ENCODE measurements at places on chromosomes 7 and 10.

GRCh38 chr7:11690395-11690794 lies 141.6 kb downstream of the THSD7A start:
- DNase-seq: no peak

- no peak for DNase-seq
These were observed 9.7 kb downstream of the CHST3 start for GRCh38 chr10:71973777-71974488.

DNA sequence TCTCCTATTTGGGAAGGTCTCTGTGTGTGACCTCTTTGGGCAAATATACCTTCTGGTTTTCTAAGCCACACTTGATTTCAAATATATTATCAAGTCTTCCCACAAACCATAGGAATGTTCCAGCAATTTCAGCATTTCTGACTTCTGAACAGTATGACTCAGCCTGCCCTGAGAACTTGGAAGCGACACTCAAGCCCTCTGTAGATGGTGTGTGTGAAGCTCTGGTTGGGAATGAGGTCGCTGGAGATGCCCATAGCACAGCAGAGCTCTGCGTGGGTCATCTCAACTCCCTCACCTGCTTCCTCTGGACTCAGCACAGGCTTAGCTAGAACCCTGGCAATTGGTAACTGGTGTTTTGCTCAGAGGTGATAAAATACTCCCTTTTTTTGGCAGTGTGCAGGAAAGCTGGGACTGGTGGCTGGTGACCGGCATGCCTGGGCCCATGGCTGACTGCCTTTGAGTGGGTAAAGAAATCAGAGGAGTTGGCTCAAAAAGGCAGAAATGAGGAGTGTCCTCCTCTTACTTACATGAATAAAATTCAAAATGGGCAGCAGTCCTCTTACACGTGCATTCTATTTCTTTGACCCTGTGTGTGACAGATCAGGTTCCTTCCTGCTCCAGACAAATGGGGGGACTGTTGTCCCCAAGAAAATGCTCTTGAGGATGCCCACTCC lies 87.5 kb upstream of the NRP1 start:
- no peak for DNase-seq

GRCh38 chr7:149166630-149167352 lies 19.5 kb downstream of the ZNF398 start:
- no peak for DNase-seq

DNA sequence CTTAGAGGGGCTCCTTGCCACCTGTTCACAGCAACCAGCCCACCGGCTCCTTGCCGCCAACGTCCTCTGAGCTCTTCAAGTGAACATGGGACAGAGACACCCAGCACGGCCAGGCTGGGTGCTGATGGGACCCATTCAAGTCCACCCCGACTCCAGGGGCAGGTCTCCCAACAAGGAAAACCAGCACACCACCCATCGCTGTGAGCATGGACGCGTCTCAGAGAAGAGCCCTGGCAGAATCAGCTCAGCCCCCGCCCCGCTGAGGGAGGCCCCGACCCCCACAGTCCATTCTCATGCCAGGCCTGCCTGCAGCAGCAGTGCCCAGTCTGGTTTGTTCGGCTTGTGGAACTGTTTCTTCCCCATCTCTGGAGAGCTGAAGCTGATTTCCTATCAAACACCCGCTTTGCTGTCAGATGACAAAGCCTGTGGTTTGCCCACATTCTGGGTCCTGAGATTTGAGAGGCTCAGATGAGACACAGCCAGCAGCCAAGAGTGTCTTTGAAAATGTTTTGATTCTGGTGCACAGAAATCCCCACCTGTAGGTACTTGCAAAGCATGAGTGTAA lies 216.6 kb downstream of the ZMYND11 start:
- no peak for DNase-seq

GRCh38 chr7:30612658-30613265 lies 18.1 kb downstream of the GARS1 start:
- no peak for DNase-seq

GRCh38 chr7:129807863-129808262 lies 144.9 kb downstream of the UBE2H start:
- DNase-seq: no peak

DNA sequence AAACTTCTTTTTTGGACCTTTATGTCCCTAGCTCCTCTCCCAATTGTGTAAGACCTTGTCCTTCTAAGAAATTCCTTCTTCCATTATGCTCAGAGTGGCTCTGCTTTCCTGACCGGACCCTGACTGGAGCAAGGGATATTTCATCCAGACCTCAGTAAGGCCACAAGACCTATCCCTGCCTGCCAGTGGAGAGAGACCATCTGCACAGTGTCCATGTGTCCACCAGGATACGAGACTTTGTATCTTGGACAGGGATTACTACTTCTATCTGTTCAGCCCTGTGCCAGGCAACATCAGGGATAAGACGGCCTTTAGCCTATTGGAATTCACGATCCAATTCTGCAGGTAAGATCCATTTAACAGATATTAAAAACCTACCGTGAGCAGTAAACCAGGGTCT lies 7.2 kb upstream of the ATOH7 start:
- no peak for DNase-seq

- DNase-seq: no peak
These were observed 191.5 kb downstream of the RAMP3 start for GRCh38 chr7:45349090-45349489.

GRCh38 chr7:130401578-130401977 lies 21.3 kb downstream of the CPA1 start:
- no peak for DNase-seq

DNA sequence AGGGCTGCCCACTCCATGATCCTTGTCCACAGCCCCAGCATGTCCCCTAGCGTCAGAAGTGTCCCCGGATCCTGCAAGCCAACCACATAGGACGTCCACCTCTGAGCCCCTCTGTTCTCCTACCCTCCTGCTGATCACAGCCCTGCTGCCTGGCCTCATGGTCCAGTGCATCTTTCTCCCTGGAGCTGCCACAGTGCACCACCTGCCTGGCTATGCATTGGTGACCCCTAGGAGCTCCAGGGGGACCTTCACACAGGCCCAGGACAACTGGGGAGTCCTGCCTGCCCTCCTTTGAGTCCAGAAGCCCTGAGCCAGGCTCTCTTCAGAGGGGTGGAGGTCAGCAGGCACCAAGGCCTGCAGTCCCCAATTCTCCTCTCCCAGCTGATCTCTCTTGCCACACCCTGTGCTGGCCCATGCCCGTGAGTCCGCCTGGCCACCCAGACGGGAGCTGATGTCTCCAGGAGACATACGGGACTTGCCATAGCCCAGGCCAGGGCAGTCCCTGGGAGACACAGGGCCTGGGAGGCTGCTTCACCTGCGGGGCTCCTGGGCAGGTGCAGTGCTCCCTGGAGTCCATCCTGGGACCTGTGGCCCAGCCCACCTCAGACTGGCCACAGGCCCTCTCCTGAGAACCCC lies 77.4 kb upstream of the RET start:
- DNase-seq: no peak

DNA sequence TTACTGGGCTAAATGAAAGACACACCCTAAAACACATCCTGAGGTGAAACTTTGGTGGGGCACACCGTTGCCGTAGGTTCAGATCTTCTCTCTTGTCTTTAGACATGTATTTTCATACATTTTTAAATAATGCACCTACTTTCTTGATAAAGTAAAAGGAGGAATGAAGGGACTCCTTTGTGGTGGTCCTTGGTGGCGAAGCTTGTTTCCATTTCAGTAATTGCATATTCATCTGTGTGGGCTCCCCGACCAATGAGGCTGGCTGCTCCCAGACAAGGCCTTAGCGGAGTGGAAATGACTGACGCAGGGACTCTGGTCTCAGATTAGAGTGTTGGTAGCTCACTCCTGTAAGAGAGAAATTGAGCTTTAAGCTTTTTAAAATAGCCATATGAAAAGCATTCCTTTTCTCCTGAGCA lies 815 bp downstream of the CCSER2 start:
- DNase-seq: no peak

GRCh38 chr10:4590807-4591206 lies 235.2 kb upstream of the AKR1E2 start:
- DNase-seq: no peak

DNA sequence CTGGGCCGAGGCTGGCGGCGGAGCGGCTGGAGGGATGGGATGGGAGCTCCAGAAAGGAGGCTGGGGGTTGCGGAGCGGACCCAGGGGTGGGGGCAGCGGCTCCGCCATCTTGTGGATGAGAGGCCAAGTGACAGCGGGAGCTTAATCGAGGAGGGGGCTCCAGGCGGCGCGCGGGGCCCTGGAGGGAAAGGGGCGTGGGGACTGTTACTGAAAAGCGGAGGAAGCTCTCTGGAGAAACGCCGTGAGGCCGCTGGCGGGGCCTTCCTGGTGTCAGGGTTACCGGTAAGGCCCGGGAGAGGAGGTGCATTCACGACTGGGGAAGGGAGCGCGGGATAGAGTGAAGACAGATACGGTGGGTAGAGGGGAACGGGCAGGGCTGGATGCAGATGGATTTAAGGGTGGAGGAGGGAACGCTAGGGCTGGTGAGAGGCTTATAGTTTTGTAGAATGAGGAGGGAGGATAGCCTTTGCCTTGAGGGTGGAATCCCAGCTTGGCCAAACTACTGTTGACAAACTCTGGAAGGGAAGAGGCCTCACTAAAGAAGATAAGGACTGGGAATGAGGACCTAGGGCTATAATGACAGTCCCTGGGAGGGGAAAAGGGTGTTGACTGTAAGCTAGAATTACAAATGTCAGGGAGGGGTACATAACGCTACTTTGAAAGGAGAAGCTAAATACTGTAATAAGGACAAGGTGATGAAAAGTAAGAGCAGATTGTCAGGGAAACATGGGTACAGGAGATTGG lies 535 bp downstream of the BTRC start:
- DNase-seq: no peak

DNA sequence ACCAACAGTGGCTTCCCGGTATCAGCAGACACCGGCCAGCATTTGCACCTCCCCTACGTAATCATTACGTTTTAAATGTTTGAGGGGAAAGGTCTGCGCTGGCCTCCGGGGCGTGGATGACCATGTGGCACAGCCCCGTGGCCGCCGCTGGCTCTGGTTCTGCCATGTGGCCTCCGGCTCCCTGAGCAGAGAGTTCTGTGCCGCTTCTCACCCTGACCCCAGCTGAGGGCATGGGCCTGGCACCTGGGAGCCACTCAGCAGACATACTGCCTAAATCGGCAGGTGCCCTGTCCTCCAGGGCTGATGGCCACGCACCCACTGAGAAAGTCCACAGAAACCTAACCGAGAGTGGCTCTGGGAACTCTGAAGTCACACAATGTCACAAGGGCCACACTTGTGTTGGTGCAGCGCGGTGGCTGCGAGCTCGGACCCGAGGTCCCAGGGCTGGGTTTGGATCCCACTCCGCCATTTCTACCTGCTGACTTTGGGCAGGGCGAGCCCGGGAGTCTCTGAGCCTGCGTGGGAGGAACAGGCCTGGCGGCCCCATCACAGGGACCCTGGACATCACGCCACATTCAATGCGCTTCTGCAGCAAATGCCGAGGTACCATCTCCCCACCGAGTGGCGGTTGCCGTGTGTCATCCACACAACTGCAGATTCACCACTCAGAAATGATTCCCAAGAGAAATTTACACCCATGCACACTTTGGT lies 25.3 kb downstream of the CFAP46 start:
- no peak for DNase-seq

DNA sequence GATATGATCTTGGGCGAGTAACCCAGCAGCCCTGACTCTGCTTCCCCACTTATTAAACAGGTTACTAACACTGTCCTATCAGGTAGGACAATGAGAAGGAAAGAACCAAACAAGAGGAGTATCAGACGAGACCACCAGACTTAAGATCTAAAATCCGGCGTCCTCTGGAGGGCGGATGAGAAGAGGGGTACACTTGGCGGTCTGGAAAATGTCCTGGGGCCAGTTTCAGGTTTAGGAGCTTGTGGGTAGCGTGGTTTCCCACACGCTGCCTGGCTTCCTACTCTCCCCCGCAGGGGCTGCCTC lies 635 bp downstream of the ZNF32 start:
- no peak for DNase-seq

DNA sequence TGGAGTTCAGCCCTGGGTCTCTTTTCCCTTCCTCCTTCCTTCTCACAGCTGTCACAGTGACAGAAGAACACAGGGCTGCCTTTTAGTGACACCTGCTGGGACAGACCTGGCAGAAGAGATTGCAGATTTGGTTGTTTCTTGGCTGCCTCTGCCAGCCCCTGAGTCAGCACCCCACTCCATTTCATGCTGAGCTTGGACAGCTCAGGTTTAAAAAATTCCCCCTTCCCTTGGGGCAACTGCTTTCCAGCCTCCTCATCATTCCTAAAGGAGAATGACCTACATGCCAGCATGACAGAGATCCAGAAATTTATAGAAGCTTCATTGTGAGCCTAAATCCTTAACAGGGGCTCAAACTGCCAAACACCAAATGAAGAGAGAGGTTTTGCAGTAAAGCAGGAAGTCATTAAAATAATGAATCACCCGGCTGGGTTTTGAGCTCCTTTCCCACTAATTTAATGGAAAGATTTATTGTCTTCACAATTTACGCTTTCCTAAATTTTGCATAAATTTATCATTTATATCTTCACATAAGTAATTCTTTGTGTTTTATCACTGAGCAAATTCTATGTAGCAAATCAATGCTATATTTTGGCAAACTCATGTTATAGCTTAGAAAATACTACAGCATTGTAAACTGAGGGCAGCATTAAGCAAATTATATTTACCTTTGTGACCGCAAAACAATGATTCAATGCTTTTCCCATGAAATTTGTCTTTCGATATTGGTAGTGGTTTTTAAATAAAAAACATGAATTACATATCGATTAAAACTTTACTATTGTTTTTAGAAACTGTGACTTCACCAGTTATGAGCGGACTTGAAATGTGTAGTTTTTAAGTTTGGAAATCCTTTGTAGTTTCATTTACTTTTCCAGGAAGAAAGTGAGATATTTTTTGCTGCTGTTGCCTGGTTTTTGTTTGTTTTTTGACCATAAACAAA lies 399.5 kb upstream of the ANKRD30A start:
- no peak for DNase-seq

DNA sequence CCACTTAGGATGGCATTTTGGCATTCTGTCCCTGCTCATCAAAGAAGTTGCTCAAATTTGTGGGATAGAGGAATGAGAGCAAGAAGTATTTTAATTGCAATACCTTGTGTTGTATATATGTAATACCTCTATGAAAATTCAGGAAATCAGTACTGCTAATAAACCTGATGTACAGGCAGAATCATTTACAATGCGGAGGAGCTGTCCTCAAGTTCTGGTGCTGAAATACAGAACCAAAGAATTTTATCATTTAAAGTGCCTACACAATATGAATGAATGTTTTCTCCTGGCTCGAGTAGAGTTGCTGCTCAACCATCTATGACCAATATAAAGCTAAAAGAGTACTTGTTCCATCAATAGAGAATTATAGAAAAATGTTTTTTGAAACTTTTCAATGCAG lies 305.8 kb downstream of the PLXNA4 start:
- no peak for DNase-seq

DNA sequence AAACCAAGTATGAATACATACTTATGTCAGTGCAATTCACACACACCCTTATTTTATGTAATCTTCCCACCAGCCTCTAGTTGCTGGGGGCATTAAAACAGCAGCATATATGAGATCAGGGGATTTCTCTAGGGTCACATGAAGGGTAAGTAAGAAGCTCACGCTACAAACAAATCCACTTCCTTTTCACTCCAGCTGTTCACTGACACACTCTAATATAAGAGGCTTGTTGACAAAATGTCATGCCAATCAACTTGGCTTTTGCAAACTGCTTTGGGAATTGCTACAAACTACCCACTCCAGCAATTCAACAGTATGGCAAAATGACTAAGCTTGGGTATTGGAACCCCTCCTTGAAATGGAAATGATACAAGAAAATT lies 10.3 kb downstream of the FAM3C start:
- DNase-seq: no peak

- no peak for DNase-seq
These were observed 65.3 kb downstream of the CHCHD3 start for GRCh38 chr7:133016604-133017003.
